ENCODE measurements at places on chromosomes 2 and 18. TPM values are rescaled to one million over a fixed set of nuclear protein-coding genes. Genes with fewer than 3 reads are reported as not detected.

Gene IGFBP5
- 0.20 TPM for total RNA-seq

Gene VWA3B
- total RNA-seq = not detected

Gene PRKAG3
- total RNA-seq = not detected

Gene ARHGAP25
- 0.48 TPM for total RNA-seq

Gene SERPINB12
- total RNA-seq = not detected

Gene GALR1
- not detected for total RNA-seq

Gene POMC
- 10.5 TPM for total RNA-seq
